IgD-negative memory B cell (primary cell): ENCODE measurements at places on chromosomes 2 and 18. TPM values are rescaled to one million over a fixed set of nuclear protein-coding genes. Genes with fewer than 3 reads are reported as not detected.

The SIGLEC15 gene
- not detected for polyA plus RNA-seq

The GALR1 gene
- not detected for polyA plus RNA-seq

The MROH2A gene
- not detected for polyA plus RNA-seq

The SOWAHC gene
- polyA plus RNA-seq = not detected

The AKAIN1 gene
- not detected for polyA plus RNA-seq

The TLX2 gene
- not detected for polyA plus RNA-seq

The TIMM21 gene
- 17.6 TPM for polyA plus RNA-seq

The SATB2 gene
- polyA plus RNA-seq = not detected

The LYPD6 gene
- not detected for polyA plus RNA-seq
